ENCODE measurements at places on chromosomes 12 and 14.

DNA sequence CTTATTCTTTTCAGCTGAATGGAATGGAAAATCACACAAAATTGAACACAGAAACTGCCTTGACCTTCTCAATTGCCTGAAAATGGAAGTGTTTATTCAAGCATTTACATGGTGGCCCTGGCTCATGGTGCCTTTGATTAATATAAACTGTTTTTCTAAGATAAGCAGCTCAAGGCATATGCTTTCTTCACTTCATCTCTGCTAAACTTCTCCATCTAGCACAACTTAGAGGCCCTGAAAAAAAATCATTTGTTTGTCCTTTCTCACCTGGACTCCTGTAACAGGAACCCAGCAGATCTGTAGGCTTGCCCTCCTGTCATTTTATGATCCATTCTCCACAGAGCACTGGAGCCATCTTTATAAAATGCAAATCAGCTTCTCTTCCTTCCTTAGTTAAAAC lies 117.5 kb upstream of the KRR1 start:
- no peak for DNase-seq

GRCh38 chr12:94183708-94184379 lies 35.5 kb downstream of the PLXNC1 start:
- DNase-seq: no peak

- DNase-seq: no peak
Observed at GRCh38 chr12:25830456-25830855, 128.0 kb upstream of the RASSF8 start.

DNA sequence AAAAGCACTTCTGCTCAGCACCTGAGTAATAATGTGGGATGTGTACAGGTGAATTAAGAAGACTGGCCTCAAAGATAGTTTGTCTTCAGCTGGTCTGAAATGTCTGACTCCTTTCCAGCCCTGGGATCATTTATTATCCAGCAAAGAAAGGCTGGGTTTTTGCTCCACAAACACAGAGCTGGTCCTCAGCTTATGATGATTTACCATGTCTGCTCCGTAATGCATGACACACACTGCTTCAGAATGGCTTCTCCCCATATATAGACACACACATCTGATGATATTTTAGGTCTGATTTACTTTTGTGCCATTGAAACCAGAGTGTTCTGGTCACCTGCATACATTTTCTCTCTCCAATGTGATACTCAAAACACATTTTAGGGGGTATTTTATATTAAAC lies 225.0 kb downstream of the SLC25A21 start:
- no peak for DNase-seq

- no peak for DNase-seq
Observed at GRCh38 chr12:49476091-49476490, 62.7 kb upstream of the KCNH3 start.

DNA sequence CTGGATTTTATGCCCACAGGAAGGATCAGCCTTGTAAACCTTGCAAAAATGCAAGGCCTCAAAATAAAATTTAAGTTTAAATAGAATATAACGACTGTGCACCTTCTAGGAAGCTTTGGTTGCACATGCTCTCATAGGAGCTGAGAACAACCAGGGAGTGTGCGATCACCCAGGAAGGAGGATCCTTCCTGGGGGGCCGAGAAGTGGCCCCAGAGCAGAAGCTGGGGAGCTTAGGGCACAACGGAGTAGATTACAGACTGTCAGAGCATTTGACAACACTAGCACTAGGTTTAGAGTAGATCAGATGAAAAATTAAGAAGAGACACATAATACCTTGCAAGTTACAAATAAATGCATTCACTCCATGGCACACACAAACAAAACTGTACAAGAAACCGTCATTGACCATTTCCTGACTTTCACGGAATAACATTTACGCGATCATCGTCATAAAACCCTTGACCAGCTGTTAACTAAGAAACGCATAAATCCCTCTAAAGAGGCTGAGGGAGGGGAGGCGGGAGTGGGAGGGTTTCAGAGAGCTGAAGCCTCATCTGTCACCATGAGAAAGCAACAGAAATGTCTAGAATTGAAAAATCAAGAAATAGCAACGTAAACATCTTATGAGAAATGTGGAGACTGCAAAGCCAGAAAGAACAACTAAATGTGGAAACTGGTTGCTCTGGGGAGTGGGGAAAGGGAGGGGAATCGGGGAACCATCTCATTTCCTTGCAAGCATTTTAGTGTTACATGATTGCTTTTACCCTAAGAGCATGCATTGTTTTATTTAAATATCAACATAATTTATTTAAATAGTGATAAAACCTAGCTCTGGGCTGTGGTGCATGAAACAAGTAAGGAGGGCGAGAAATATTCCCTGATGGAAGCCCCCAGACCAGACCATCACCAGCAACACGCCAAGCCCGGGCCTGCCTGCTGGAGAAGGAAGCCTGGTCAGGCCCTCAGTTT lies 13.1 kb upstream of the CCDC85C start:
- no peak for DNase-seq

DNA sequence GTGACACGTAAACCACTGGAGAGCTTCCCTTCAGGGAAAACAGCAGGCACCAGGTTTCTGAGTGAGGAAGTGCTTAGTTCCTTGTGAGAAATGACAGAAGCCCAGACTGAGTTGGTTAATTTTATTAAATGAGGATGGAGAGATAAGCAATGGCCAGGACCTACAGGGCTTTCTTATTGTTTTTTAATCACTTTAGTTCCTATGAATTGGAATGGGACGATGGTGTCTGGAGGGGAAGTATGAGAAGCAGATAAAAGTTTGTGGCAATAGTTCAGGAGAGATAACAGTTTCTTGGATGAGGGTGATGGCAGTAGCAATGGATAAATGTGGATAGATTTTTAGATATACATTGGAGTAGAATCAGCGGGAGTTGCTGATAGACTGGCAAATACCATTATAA lies 86.5 kb upstream of the PTPRR start:
- no peak for DNase-seq

GRCh38 chr12:32501835-32502333 lies 102.5 kb downstream of the FGD4 start:
- DNase-seq: no peak

DNA sequence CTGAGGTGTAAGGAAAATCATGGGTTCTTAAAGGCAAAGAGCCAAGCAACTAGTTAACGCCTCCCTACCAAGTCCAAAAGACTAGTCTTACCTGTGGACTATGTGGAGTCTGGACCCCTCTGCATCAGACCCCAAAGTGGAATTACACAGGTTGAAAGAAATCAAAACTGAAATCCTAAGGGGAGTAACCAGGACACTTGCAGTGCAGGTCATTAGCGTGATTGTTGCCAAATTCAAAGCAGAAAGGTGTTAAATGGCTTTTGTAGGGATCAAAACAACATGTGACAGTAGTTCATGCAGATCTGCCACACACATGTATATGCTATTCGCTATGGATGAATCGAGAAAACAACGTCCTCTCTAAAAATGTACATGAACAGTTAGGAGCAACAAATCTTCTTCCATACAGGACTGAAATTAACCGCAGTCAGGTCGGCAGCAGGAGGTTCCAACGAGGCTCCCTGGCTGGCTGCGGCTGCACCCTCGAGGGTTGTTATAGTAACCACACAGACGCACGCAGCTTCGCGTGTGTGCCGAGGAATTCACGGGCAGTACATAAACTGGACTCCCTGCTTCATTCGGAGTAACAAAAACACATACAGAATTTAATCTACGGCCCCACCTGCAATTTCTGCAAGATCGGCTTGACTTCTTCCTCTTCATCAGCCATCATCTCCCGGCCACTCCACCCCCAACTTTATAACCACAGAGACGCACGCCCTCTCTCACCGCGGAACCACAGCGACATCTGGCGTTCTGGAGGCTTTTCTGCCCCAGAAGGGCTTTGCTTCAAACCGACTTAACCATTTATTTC lies at the start of gene TTC5:
Gene TTC5 (minus strand): TSS at position 687 of the 814 bp plus-strand sequence. CDS start 14 bp downstream, at position 673.
- peak; percentile 85 for DNase-seq

GRCh38 chr12:103745962-103746361 lies 95.1 kb downstream of the NT5DC3 start:
- no peak for DNase-seq

GRCh38 chr14:21197418-21198205 lies 41.7 kb upstream of the OR5AU1 start:
- no peak for DNase-seq

GRCh38 chr14:83461521-83461920 lies 1927.9 kb upstream of the SEL1L start:
- no peak for DNase-seq

- no peak for DNase-seq
Observed at GRCh38 chr12:55847033-55847432, 4.3 kb upstream of the MMP19 start.

GRCh38 chr12:15778126-15778525 lies 11.1 kb downstream of the EPS8 start:
- no peak for DNase-seq

GRCh38 chr12:7872566-7873319 lies at the start of gene SLC2A14:
SLC2A14 (minus strand) TSS chr12:7872915; CDS start chr12:7869880, 3,035 bp downstream.
- no peak for DNase-seq

DNA sequence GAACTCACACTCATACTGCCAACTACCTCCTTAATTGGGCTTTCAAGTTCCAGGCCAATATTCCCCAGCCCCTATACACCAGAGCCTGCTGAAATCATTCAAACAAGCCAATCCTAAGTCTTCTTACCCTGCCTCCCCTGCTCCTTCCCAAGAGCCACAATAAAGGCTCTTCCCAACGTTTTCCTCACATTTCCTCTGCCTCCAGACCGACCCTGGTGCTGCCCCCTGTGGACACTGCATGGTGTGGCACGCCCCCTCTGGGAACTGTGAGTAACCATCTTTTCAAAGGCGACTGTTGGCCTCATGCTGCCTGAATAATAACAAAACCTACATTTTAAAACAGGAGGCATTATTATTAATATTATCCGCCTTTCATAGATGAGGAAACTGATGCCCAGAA lies 111.6 kb upstream of the NOS1 start:
- no peak for DNase-seq

DNA sequence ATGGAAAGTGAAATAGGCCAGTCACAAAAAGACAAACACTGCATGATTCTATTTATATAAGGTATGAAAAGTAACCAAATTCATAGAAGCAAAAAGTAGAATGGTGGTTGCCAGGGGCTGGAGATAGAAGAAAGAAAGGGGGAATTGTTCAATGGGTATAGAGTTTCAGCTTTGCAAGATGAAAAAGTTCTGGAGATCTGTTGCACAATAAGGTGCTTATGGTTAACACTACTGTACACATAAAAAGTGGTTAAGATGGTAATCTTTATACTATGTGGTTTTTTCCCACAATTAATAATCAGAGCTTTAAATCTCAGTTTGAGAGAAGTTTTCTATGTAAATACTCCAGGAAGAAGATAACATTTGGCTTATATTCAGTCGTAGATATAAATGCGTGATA lies 73.4 kb downstream of the SLC38A4 start:
- DNase-seq: no peak

- DNase-seq: no peak
Observed at GRCh38 chr12:114628199-114628598, 55.8 kb downstream of the TBX3 start.

DNA sequence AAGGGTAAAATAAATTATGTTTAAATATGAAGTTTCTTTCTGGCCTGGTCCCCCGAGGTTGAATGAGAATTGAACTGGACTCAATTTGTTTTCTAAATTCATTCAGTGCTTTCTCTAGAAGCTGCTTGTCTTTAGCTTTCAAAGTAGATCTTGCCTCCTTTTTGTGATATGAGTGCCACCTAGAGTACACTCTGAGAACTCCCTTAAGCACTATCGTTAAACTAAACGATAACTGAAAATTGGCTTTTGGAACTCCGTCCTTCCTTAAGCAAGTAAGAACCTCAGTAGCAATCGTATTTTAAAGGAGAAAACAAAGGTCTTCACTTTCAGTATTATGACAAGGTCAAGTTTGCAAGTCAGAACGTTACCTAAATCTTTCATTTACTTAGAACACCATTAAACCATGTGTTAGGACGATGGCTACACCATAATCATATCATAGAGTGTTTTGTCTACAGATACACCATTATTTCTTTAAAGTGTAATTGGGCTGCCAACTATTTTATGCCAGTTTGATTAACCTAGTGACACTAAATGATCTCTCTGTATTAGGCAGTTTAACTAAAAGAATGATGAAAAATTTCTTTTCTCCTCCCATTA lies 364.8 kb downstream of the SNAPC1 start:
- DNase-seq: peak; percentile 17

GRCh38 chr12:54932038-54932437 lies 52.5 kb downstream of the TESPA1 start:
- no peak for DNase-seq

DNA sequence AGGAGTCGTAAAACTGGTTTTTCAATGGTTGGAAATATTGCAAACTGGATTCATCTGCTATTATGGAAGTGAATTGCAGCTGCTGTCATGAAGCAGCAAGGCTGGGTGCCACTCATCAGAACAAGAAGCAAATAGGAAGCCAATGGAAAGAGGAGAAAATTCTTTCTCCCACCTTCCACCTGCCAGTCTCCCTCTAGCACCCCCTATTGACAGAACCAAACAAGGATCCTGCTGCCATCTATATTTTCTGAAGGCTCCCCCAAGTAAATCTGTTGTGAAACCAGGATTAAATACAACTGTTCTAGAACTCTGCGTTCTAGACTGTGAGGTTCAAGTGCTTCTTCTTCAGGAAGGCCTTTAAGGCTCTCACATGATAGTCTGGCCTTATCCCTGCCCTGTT lies 286.6 kb downstream of the AACS start:
- DNase-seq: no peak

DNA sequence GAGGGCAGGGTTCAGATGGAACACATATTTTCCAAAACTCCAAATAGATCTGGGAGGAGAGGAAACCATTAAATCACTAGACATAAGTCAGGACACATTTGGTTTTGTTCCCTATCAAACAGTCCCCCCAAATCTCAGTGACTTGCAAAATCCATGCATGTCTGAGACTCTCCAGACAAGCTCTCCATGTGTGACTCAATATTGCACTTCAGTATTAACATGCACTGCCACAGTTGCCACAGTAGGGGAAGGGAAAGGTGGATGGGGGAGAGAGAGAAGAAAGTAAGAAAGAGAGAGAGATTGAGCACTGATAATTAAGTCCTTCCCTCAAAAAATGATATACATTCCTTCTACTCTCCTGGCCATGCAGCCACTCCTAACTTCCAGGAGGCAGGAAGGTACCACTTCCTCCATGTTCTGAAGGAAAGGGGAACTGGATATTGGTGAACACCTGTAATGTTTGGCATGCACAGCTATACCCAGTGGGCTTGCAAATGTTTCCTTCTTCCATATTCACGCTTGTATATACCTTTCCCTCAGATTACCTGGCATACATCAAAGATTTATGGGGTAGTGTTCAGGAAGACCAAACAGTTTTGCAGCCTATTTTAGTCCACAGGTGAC lies 310.0 kb downstream of the ZFP36L1 start:
- no peak for DNase-seq

DNA sequence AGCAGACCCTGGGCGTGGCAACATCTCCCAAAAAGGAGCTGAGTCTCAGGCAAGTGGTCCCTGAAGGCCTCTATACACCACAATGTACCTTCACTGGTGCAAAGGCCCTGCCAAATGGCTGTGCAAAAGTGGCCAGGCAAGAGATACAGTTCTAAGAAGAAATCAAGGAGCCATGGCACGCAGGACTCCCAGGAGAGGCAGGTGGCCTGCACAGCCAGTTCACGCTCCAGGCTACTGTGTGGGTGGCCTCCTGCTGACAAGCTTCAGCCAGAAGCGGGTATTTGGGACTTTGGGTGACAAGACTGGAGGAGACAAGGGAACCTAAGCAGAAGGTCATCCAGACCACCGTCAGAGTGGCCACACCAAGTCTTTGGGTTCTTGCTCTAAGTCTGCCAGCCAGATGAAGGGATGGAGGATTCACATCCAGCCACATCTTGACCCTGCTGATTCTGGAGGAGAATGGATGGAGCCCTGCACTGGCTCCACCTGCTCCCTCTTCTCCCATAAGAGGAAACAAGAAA lies 20.5 kb upstream of the ZFP36L1 start:
- no peak for DNase-seq

Measured in mucosa of gallbladder (tissue), 1 donor.